ENCODE measurements at places on chromosomes 5 and 9. TPM values are rescaled to one million over a fixed set of nuclear protein-coding genes. Genes with fewer than 3 reads are reported as not detected.

PCA3 gene
- 0.11 TPM for polyA plus RNA-seq

HMCN2 gene
- polyA plus RNA-seq = 0.99 TPM

PKN3 gene
- polyA plus RNA-seq = 3.9 TPM

RASGRF2 gene
- polyA plus RNA-seq = 4.9 TPM

FAT2 gene
- 0.37 TPM for polyA plus RNA-seq

SLIT3 gene
- polyA plus RNA-seq = 14.5 TPM

FAM53C gene
- 8.1 TPM for polyA plus RNA-seq

PCDHB16 gene
- polyA plus RNA-seq = 0.67 TPM

S1PR3 gene
- polyA plus RNA-seq = 12.4 TPM

RORB gene
- polyA plus RNA-seq = 0.11 TPM

CCDC192 gene
- polyA plus RNA-seq = not detected

PCDHB2 gene
- 2.2 TPM for polyA plus RNA-seq

PCDHB8 gene
- polyA plus RNA-seq = 0.56 TPM

CMBL gene
- 243 TPM for polyA plus RNA-seq

PCAT7 gene
- polyA plus RNA-seq = 1.5 TPM

SLCO6A1 gene
- not detected for polyA plus RNA-seq

LURAP1L gene
- 3.8 TPM for polyA plus RNA-seq

BARHL1 gene
- not detected for polyA plus RNA-seq

CCNH gene
- 49.7 TPM for polyA plus RNA-seq

CYLC2 gene
- not detected for polyA plus RNA-seq

NR6A1 gene
- 1.2 TPM for polyA plus RNA-seq

SPATA31C2 gene
- not detected for polyA plus RNA-seq

EGFLAM gene
- polyA plus RNA-seq = 5.9 TPM

ACOT12 gene
- 2.2 TPM for polyA plus RNA-seq

ASS1 gene
- polyA plus RNA-seq = 1,185 TPM

PAEP gene
- not detected for polyA plus RNA-seq

PCDHGA5 gene
- not detected for polyA plus RNA-seq

PSMD5 gene
- polyA plus RNA-seq = 17.1 TPM

GFI1B gene
- not detected for polyA plus RNA-seq

GABRA1 gene
- not detected for polyA plus RNA-seq

PDGFRB gene
- polyA plus RNA-seq = 50.4 TPM

FGF18 gene
- polyA plus RNA-seq = 0.39 TPM

ADAMTS12 gene
- 0.75 TPM for polyA plus RNA-seq

SLC31A2 gene
- 18.6 TPM for polyA plus RNA-seq

CKMT2 gene
- polyA plus RNA-seq = 55.8 TPM

ABITRAM gene
- 13.6 TPM for polyA plus RNA-seq

NEUROG1 gene
- not detected for polyA plus RNA-seq

SH3GL2 gene
- 20.0 TPM for polyA plus RNA-seq

DND1 gene
- 0.41 TPM for polyA plus RNA-seq

GALNT12 gene
- 3.6 TPM for polyA plus RNA-seq

OR13C2 gene
- not detected for polyA plus RNA-seq

ZNF658 gene
- polyA plus RNA-seq = 3.1 TPM

SPATA31C1 gene
- polyA plus RNA-seq = not detected

NTRK2 gene
- polyA plus RNA-seq = 20.0 TPM

GADD45G gene
- polyA plus RNA-seq = 48.4 TPM

PCDHGB1 gene
- 0.37 TPM for polyA plus RNA-seq

NUTM2G gene
- not detected for polyA plus RNA-seq

GCNT1 gene
- 0.88 TPM for polyA plus RNA-seq

SPAG8 gene
- 2.4 TPM for polyA plus RNA-seq

PRR7 gene
- polyA plus RNA-seq = 1.6 TPM

ARHGEF37 gene
- 6.9 TPM for polyA plus RNA-seq

PDLIM4 gene
- 31.6 TPM for polyA plus RNA-seq

SH3RF2 gene
- polyA plus RNA-seq = 1.3 TPM

ANKDD1B gene
- polyA plus RNA-seq = 2.3 TPM

PTPDC1 gene
- 2.8 TPM for polyA plus RNA-seq

ANKRD33B gene
- polyA plus RNA-seq = 4.8 TPM

PCDHA1 gene
- not detected for polyA plus RNA-seq

CARTPT gene
- polyA plus RNA-seq = not detected

CLIC3 gene
- polyA plus RNA-seq = 2.1 TPM

DBH gene
- polyA plus RNA-seq = 0.39 TPM
